NCI-H1436 treated with DMSO at 0.1 percent for 48 hours (cell line): ENCODE measurements at places on chromosomes 11 and 22.

- DNase-seq, result no peak
These were observed 286.8 kb upstream of the ANO3 start for GRCh38 chr11:26045082-26045481.

DNA sequence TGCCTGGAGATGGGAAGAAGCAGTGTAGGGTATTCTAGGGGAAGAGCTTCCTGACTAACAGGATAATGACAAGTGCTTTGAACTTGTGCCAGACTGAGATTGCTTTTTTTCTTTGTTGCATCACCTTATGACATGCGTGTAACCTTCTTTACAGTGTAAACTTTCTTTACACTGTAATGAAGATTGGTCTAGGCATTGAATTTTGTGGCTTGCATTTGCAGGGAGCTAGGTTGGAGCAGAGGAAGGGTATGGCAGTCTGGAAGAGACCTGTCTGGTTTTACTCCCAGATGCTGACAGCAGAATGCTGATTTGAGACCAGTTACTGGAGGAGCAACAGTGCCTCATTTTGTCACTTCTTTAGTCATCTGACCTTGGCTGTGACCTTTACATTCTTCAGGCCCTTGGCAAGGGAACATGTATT is 5.6 kb downstream of the DDB2 start:
- no peak for DNase-seq

- no peak for DNase-seq
These were observed 21.8 kb upstream of the WNT7B start for GRCh38 chr22:45998638-45999378.

DNA sequence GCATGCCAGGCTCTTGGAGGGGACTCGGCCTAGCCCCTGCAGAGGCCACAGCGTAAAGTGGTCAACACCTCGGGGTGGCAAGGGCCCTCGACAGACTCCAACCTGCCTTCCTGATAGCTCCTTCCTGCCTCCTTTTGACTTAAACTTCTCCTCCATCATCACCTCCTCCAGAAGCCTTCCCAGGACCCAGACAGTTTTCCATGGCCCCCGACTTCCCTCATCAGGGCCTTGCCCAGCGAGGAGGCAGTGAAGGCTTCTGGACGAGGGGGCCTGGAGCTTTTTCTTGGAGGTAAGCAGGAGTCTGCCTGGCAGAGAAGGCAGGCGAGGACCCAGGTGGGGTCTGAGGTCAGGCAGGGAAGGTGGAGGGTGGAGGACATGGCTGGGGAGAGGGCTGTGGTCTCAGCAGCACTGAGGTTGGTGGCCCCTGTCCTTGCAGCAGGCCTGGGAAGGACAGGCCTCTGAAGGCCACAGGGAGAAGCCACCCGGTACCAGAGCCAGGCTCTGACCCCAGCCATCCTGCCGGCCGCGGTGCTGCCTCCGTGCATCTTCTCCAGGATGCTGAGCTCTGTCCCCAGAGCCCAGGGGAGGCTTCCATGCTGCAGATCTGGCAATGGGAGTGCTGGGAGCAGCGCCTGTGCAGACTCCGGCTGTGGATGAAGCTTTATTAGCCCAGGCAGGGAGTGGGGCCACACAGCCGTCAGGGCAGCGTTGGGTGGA is 81.4 kb downstream of the WNT7B start:
- DNase-seq, result no peak

- DNase-seq, result no peak
These were observed 1.1 kb upstream of the SLC35F2 start for GRCh38 chr11:107859459-107860239.

DNA sequence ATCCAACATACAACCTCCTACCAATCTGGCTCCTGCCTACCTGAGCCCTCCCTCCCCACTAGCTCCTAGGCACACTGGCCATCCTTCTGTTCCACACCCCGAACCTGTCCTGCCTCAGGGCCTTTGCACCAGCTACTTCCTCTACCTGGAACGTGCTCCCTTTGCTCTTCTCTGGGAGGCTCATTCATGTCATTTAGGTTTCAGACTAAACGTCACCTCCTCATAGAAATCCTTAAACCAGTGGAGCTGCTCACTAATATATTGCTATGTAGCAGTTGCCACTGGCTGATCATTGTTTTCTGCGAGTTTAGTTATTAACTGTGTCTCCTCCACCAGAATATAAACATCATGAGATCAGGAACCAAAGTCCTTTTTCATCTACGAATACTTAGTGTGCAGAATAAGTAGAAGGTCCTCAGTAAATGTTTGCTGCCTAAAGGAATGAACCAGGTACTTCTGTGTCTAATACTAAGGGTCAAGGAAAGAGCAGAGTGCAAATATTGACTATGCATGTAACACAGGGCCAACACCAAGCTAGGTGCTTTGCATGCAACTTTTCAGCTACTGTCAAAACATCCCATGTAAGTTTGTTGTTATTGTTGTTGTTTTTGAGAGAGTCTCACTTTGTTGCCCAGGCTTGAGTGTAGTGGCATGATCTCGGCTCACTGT is 277.6 kb upstream of the SYN3 start:
- DNase-seq, result no peak

DNA sequence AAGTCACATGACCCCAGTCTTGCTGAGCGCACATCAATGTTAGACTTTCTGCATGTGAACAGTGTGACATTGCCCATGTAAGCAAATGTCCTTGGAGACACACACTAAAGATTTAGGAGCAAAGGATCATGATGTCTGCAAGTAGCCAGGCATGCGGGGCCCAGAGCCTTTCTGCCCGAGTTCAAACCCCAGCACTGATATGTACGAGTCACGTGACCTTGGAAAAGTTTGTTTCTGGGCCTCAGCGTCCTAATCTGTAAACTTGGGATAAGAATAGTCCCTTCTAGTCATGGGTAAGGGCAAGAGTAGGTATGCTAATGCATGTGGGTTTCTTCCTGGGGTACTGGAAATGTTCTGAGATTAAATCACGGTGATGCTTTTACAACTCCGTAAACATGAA is 16.8 kb upstream of the PGA3 start:
- DNase-seq, result no peak

DNA sequence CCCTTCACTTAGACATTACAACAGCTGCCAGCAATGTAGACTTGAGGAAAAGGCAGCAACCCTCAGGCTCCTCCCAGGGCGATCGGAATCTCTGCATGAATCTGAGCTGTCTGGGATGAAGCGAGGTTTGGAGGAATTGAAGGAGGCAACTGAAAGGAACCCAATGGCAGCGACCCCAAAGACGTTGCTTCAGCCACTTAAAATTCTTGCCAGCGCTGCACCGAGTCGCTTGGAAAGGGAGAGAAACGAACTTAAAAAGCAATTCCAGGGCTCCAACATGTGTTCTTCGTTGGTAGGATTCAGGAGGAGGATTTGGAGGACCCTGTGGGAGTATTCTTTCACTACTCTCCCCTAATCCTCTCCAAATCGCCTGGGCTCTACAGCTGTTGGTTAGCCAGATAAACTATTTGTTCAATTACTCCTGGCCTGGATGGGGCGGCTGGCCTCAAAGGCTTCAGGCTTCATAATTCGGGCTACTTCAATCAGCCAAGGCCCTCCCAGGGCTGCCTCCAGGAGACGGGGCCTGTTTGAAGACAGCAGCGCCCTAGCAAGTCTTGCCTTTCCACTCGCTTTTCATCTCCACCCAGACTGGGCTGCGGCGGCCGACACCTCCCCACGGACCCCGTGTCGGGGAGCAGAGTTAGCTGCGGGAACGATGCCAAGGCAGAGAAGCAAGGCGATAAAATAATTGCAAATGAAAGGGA is 72.4 kb upstream of the TMEM45B start:
- no peak for DNase-seq

- DNase-seq, result no peak
These were observed 193.6 kb downstream of the CWF19L2 start for GRCh38 chr11:107263844-107264563.

DNA sequence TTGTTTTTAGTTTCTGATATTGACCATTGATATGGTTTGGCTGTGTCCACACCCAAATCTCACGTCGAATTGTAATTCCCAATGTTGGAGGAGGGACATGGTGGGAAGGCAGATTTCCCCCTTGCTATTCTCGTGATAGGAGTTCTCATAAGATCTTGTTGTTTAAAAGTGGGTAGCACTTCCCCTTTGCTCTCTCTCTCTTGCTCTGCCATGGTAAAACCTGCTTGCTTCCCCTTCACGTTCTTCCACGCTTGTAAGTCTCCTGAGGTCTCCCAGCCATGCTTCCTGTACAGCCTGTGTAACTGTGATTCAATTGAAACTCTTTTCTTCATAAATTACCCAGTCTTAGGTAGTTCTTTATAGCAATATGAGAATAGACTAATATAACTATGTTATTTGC is 203.6 kb upstream of the CHORDC1 start:
- DNase-seq, result no peak

DNA sequence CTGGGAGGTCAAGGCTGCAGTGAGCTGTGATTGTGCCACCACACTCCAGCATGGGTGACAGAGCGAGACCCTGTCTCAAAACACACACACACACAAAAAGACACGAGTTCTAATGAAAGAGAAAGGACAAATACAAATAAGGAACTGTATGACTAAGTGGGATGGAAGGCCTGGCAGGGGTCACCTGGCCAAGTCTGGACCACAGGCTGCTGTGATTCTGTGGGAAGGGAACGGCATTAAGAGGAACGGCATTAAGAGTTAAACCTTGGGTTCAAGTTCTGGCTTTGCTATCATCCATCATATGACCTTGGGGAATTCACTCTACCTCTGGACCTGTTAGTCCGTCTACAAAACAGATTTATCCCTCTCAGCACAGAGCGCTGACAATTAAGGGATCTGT is 47.7 kb downstream of the LRFN4 start:
- DNase-seq, result no peak

GRCh38 chr11:107683061-107683460 is 28.8 kb downstream of the SLN start:
- no peak for DNase-seq

DNA sequence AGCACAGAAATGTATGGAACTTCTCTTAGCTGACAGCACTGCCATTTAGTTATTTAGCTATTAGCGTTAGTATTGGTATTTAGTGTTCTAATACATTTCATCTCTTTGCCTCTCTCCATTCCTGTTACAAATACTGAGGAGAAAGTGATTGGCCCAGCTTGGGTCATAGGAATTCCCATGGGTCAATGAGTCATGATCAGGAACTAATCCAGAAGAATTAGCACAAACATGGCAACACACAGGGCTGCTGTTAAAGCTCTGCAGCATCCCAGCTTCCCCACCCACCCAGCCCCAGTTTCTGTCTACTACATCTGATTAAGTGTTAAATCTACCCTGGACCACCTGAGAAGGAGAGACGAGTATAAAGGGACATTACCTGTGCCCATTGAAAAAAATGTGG is 36.1 kb downstream of the PDGFD start:
- no peak for DNase-seq

DNA sequence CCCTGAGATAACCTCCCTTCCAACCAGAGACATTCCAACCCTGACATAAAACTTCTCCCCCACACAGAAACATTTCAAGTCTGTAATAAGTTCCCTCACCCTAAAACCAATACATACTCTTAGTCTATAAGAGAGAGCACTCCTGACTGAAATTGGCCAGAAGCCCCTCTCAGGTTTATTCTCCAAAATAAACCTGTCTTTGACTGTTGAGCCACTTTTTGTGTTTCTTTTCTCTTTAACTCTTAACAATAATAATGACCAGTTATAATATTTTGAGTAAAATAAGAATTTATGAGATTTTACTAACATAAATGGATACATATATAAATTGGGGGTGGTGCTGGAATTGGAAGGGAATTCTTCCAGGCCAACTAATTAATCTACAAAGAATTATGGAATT is 93.6 kb downstream of the GRM5 start:
- DNase-seq, result no peak

DNA sequence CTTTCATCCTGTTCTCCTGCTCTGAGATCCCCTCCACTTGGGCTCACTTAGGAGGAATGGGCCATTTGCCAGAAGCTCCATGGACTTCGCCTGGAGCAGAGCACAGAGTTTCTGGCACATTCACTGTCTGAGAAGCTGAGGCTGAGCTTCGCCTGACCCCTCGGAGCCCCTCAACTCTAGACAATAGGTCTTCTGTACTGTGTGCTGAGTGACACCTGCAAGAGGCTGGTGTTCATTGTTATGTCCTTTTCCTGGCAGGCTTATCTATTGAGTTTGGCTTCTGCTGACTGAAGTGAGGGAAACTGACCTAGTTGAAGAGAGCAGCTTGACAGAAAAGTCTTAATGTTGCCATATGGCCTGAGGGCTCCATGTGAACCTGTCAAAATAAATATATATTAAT is 124.3 kb downstream of the EHF start:
- DNase-seq, result no peak

GRCh38 chr11:116730601-116731000 is 42.2 kb downstream of the BUD13 start:
- DNase-seq, result no peak

GRCh38 chr11:132455044-132455443 is 1077.3 kb downstream of the OPCML start:
- no peak for DNase-seq

GRCh38 chr11:72243173-72244059 is 560 bp downstream of the PHOX2A start:
- no peak for DNase-seq

GRCh38 chr11:31236143-31236542 is 133.4 kb downstream of the DCDC1 start:
- no peak for DNase-seq

DNA sequence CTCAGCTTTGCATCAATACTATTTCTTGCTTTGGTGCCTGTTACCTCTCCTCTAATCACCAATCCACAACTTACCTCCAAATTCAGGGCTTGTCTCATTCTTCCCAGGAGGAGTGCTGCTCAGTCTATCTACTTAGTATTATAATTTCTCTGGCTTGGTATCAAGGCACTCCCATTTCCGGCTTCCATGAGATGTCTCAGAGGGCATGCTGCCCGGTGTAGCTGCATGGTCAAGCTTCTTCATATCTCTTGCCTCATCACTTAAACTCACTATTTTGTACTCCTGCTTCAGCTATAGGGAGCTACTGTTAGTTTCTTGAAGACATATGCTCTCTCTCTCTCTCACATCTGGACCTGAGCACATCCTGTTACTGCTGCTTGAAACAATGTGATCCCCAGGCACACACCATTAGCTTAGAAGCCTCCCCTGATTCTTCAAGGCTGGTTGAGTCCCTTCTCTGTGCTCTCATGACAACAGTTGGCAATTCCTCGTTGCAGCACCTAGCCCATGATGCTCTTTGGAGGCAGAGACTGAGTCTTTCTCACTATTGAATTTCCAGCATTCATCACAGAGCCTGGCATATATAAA is 182.8 kb upstream of the SYN3 start:
- no peak for DNase-seq

GRCh38 chr11:48104568-48104924 is 112.1 kb upstream of the OR4B1 start:
- DNase-seq, result no peak

- DNase-seq, result no peak
These were observed 785.4 kb upstream of the API5 start for GRCh38 chr11:42526426-42526825.
